ENCODE measurements at places on chromosomes 6 and 20.

GRCh38 chr6:6844530-6844929, 256.0 kb downstream of the LY86 start:
- no peak for DNase-seq

DNA sequence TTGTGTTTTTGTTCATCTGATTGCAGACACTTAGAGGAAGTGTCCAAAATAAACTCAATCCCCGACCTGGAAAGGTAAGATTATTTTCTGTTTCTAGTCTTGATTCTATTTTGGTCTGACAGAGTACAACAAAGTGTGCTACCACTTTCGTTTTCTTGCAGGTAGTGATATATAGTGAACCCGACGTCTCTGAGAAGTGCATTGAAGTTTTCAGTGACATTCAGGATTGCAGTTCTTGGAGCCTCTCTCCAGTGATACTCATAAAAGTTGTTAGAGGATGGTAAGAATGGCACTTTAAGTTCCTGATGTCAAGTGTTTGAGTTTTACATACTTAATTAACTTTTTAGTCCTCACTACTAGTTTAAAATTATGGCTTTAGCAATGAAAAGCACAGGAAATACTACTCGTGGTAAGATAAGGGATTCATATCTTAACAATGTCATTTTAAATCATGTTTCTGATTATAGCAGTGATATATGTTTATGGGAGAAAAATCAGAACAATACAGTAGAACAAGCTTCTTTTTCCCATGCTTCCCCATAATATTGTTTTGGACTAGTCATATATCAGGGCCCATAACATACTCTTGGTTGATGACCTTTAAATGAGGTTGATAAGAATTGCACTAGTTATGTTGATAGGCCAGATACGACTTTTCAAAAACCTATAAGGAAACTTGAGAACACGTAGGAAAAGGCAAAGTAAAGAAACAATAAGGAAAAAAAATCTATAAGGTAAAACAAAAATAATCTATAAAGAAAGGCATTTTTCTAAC, 104.0 kb downstream of the RTN4IP1 start:
- no peak for DNase-seq

GRCh38 chr6:108518714-108519576, 41.8 kb upstream of the FOXO3 start:
- peak; percentile 61 for DNase-seq

GRCh38 chr6:13678255-13678983, 33.2 kb downstream of the RANBP9 start:
- peak; percentile 92 for DNase-seq

DNA sequence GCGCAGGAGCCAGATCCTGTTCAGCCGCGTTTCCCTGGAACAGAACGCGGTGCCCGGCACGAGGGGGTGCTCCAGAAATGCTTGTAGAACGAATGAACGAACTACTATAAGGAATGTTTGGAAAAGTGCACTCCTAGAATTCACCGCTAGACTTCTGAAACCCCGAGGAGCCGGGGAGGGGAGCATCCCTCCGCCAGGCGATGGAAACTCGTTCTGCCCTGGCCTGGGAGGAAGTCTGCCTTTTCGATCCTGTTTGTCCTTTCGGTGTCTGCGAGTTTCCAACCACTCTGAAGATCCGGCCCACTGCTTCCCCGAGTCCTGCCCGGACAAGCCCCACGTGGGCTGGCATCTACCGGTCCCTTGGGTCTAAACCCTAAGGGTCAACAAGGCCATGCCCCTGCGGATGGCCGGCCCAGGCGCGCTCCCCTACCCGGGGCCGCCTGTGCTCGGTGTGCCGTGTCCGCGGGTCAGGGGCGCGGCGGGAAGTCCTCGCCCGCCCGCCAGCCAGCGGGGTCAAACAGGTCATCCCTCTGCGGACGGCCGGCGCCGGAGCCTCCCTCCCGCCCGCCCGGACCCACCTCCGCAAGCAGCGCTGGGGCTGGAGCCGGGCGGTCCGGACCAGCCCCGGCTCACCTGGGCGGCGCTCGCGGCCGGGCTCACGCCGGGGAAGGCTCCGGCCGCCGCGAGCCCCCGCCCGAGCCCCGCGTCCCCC, 526 bp downstream of the SULF2 start:
- peak; percentile 12 for DNase-seq

- peak; percentile 63 for DNase-seq
These were observed 95.7 kb downstream of the SLC23A2 start for GRCh38 chr20:4905613-4906012.

DNA sequence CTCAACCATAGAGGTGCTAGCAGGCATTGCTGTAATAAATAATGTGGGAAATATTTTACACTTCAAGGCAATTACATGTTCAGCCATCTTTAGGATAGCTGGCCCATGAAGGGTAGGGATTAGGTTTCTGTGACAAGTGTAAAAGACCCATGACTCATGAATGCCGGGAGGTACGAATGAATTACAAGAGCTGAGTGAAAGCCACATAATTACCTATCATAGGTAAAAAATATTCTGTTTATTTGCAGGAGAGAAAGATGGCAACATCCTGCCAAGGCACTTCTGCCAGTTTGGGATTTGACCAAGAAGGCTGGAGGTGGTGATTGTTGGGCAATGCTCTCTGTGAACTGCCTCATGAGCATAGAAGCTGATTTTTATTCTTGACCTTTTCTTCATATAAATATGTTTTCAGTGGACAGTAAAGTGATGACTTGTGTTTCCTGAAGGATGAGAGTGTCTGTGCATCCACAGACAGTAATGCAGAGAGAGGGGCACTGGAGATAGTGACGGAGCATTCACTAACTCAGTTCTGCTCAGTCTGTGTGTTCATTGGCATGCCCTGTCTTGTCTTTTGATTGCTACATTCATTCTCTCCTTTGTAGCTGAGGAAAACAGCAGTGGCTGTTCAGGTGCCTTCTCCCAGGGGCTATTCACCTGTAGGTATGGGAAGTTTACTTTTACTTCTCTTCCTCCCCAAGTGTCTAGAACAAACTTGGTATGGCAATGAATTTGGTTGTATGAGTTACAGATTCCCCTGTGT, 481.1 kb downstream of the TFAP2B start:
- DNase-seq, result no peak

- no peak for DNase-seq
These were observed 3.5 kb upstream of the VEGFA start for GRCh38 chr6:43766500-43766853.

DNA sequence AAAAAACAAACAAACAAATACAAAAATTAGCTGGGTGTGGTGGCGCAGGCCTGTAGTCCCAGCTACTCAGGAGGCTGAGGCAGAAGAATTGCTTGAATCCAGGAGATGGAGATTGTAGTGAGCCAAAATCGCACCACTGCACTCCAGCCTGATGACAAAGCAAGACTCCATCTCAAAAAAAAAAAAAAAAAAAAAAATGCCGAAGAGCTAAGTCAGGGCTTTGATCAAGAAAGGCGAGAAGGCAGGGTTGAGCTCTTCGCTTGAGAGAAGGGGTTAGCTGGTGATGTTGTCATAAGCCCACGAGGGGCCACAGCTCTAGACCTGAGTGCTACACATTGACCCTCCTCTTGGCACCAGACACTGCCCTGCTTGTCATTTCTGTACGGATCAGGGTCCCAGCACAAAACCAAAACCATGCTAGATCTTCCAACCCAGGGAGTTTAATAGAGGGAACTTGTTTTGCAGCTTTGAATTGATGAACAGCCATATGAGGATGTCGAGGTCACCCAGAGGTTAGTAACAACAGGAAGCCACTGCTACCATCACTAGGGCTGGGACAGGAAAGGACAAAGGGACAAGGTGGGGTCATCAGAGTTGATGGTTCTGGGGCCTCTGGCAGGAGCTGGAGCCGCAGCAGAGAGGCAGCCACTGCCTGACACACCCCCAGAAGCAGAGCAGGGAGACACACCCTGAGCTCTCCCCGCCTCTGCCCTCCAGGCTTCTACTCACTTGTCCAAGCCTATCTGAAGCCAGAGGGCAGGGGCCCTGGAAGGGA, 122.7 kb downstream of the SNX5 start:
- peak; percentile 20 for DNase-seq

DNA sequence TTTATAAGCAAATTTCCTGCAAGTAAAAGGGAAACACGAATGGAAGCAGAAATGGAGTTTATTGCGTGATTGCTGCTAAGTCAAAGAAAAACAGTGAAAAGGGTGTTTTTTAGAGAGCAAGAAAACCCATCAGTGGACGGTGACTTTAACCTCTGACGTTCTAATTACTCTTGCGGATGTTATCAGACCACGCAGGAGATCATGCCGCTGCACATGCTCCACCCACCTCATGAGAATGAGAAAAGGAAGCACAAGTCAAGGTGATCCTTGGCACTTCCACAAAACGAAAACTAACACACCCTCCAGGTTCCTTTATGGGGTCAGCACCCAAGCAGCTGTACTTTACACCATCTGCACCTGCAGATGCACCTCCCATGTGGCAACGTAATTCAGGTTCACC, 45.0 kb downstream of the LYRM4 start:
- peak; percentile 40 for DNase-seq

- DNase-seq, result no peak
These were observed 119.1 kb upstream of the SLC2A12 start for GRCh38 chr6:134171517-134171916.

DNA sequence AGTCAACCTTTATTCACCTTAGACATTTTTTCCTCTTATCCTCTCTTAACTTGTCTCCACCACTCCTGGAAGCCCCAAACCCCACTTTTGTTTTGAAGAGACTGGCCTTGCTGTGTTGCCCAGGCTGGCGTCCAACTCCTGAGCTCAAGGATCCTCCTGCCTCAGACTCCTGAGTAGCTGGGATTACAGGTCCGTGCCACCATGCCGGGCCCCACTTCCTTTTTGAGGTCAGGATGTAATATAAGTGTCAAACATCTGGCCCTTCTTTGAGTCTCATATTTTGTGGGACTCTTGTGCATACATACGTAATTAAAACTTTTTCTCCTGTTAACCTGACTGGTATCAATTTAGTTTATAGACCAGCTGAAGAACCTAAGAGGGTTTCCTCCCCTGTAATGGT, 1.4 kb upstream of the CDK19 start:
- DNase-seq, result peak; percentile 67

GRCh38 chr6:31836474-31837368, 9.2 kb downstream of the HSPA1B start:
- DNase-seq, result peak; percentile 52

DNA sequence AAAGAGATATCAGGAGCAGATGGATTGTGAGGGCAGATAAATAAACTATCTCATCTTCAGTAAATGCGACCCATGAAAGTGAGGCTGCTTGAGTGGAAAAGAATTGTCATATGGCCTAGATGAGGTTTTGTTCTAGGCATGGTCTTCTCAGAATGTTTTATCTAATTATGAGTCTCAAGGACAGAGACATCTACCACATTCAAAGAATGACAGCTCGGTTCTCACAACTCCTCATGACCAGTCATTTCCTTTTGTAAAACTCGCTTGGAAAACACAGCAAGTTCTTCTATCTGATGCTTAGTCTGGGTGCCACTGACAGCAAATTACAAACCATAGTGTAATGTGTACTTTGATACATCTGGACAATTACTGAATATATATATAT, 140.5 kb downstream of the CCDC170 start:
- no peak for DNase-seq

DNA sequence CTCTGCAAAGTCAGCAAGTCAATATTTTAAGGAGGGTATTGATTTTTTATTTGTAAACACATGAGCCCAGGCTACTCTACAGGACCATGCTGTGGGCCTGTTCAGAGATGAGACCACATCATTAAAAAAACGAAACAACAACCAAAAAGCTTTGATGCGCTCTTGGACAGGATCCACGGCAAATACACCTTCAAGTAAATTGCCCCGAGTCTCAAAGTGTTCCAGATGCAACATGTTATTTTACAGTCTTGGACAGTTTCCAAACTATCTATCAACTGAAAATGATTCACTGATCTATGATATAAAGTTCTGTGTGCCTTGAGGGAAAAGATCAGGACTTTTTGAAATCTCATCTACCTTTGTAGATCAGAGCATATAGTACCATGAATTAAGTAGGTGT, 25.8 kb upstream of the CARMIL1 start:
- no peak for DNase-seq

DNA sequence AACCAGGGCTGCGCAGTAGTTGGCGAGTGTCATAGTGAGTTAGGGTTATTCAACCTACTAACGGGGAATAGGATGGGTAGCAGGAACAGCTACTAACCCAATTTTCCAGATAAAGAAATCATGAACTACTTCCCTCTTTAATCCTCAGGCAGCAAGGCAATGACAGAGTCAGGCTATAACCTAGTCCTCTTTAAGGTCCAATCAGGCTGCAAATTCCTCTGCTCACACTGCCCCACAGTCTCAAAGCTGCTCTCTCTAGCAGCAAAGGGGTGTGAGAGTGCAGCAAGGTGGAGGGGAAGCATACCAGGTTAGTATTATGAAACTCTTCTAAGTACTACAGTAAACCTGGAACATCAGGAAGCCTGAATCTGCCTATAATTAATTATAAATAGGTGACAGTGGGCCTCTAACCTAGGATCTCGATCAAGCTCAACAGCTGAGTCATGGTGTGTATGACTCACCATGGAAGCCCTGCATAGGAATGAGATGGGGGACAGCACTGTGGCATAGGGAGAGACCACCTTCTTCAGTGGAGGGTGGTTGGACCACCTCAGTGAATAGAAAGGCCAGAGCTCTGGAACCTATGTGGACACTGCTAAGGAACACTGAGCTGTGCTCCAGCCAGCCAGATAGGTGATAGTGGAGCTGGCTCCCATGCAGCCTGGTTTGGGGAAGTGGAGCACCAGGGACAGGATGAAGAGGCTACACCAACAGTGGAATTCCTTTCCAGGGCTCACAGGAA, 7.9 kb downstream of the PEX6 start:
- DNase-seq, result peak; percentile 59

DNA sequence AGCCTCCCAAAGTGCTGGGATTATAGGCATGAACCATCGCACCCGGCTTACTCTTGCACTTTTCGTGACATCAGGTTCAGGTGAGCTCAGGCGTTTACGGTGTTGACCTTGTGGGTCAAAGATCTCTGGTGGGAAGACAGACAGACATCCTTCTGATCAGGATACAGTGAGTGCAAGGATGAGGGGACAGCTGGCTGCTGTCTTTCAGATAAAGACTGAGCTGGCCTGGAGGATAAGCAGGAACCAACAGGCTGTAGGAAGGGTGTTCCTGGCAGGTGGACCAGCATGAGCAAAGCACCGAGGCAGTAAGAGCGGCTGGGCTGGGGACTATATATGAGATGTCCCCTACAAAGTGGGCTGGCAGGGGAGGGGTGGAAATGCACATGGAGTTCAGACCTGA, 11.1 kb upstream of the GTSF1L start:
- DNase-seq, result no peak

- DNase-seq, result no peak
These were observed 64.5 kb upstream of the SLC22A1 start for GRCh38 chr6:160057080-160057479.

DNA sequence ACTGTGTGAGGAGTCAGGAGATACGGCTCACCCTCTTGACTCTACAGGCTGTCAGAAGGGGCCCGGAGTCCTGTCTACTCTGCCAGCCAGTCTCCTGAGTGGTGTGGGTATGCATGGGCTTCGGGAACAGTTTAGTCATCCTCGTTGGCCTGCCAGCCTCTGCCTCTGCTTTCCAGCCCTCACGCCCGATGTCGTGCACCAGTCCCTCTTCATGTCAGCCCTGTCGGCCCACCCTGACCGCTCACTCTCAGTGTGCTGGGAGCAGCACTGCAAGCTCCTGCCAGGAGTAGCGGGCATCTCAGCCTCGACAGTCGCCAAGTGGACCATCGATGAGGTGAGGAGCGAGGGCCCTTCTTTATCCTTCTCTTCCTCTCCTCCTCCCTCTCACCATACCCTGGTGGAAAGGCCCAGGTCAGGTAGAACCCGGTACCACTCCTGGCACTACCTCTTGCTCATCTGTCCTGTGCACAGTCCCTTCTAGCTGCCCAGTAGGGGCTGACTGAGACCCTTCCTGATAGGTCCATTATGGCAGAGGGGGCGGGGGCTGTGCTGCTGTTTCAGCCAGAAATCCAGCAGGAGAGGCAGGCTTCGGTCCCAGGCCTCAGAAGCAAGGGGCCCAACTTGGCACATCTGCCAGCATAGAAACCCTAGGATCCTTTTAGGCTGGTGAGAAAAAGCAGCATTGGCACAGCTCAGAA, 18.7 kb upstream of the SGK2 start:
- DNase-seq, result no peak
